ENCODE measurements at places on chromosomes 16 and 17.
A peak's percentile ranks its signal among the peaks of the same experiment; 100 is the strongest.

DNA sequence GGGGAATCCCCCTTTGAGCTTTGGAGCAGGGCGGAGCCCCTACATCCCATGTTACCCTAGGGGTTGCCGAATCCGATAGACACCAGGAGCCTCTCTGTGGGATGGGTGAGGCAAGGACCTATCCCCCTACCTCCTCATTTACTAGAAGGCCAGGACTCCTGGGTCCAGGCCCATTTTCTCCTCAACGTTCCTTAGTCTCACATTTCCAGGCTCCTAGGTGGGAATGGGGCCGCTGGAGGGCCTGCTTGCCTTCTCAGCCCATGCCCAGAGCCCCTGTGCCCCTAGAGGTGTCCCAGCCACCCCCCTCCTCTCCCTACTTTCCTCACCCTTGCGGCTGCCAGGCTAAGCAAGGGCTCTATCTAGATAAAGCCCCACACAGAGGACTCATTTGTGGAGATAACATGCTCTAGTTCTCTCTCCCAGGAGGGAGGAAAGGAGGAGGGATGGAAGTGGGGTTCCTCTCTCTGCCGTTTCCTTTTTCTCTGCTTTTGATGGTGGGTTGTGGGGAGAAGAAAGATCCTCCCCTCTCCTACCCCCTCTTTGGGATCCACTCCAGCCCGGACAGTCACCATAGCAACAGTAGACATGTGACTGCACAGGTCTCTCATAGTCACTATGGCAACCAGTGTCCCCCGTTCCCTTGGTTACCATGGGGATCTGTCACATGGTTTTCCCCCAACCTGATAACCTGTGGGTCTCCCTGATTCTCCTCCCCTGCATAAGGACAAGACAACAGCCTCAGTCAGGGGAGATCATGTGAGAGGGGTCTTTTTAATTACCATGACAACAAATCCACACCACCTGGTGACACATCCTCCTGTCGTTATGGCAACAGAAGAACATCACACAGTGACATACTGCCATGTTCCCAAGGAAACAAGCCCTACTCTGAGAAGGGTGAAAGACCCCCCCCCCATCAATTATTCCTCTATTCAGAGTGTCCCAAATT, 5.2 kb downstream of the CACNA1G start:
- no peaks in the 10 kb centered on the region for H3K36me3 ChIP-seq
- peaks cover 14% of the 10 kb centered on the region for H3K4me1 ChIP-seq
- H3K27me3 ChIP-seq = peaks cover 81% of the 10 kb centered on the region
- no peak overlapping the region for H3K27ac ChIP-seq

DNA sequence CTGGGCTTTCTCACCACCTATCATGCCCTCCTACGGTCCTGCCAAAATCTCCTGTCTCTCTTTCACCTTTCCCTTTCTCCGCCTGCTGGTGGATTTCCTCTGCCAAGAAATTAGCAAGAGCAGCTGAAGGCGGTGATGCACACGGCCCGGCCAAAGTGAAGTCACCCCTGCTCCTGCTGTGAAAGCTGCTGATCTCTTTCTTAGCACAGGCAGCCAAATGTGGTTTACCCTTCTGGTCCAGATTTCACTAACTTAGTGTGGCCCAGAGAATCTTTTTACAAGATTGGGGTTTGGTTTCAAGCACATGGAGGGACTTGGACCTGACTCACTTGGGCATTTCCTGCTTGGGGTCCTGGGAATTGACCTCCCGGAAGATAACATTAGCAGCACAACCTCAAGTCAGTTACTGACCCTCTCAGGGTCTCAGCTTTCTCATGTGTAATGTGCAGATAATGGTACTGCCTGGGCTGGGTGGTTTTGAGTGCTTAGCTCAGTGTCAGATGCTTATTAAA, 155.7 kb downstream of the SOCS1 start:
- peaks cover 61% of the 10 kb centered on the region for H3K36me3 ChIP-seq
- H3K27me3 ChIP-seq = no peaks in the 10 kb centered on the region
- ATAC-seq = peak; percentile 70
- H3K4me3 ChIP-seq = peak overlapping the region; percentile 33
- H3K27ac ChIP-seq = peak overlapping the region; percentile 96

DNA sequence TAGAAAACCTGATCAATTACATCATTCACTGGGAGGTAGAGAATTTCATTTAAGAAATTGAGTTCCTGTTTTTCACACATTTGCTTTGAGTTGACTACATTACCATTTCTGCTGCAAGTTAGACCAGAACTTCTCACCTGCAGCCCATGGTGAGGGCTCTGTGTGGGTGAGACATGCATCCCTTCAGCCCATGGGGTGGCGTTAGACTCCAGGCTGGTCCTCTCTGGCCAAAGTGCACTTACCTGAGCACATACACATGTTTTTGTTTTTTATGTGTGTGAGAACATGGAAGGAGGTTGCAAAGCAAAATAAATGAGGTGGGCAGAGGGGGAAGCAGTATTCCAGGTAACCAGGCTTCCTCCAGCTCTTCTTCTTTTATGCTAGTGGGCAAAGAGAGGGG, 470.2 kb downstream of the PMP22 start:
- peaks cover 53% of the 10 kb centered on the region for H3K27me3 ChIP-seq
- peaks cover 15% of the 10 kb centered on the region for H3K4me1 ChIP-seq
- no peak overlapping the region for H3K4me3 ChIP-seq
- no peak overlapping the region for H3K27ac ChIP-seq
- ATAC-seq = no peak
- H3K36me3 ChIP-seq = no peaks in the 10 kb centered on the region

DNA sequence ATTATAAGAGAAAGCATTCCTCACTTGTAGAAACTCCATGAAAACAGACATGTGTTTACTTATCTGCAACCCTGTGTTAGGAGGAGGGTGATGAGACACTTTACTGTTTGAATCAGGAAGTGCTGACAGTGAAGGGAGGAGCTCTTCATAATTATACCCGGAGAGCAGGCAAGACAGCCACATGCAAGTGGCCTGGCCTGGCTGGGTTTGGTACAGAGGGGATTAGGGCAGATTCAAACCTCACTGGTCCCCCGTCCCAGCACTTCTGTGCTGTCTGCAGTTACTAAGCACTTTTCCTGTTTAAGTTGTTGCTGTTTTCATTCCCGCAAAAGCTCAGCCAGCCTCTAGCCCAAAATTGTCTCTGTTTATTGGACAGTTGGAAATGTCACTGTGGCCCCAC, 78.5 kb downstream of the WWOX start:
- no peak overlapping the region for H3K4me3 ChIP-seq
- H3K36me3 ChIP-seq = peaks cover 42% of the 10 kb centered on the region
- no peaks in the 10 kb centered on the region for H3K27me3 ChIP-seq

- no peaks in the 10 kb centered on the region for H3K4me1 ChIP-seq
- H3K4me3 ChIP-seq = no peak overlapping the region
- ATAC-seq = peak; percentile 77
- H3K27me3 ChIP-seq = peaks cover 4% of the 10 kb centered on the region
These were observed 95.2 kb upstream of the AXIN2 start for GRCh38 chr17:65656390-65657250.

DNA sequence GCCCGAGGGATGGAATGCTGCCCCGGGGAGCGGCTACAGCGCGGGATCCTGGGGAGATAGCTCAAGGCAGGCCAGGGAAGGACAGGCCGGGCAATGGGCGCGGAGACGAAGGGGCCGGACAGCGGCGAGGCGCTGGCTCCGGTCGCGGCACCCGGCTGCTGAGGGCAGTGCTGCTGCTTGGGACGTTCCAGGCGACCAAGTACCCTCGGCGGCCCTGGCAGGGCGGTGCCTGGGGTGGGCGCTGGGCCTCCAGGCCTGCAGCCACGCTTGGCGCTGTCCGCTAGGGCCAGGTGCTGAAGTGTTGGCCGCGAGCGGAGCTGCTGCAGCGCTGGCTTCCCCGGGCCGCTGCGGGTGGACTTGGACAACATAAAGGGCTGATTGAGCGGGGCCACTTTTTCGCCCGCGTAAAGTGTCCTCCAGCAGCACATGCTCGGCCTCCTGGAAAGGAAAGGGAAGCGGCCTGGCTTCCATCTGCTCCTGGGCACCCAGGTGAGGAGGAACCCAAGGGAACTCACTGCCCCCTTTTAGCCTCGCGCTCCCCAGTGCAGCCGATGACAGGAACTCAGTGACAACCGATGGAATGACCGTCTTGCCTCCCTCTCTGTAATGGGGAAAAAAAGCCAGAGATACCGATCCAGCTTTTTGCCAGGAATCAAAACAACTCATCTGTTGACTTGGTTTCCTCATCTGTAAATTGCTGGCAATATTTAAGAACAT, 23.7 kb downstream of the CLEC3A start:
- H3K4me1 ChIP-seq = no peaks in the 10 kb centered on the region
- no peak overlapping the region for H3K27ac ChIP-seq
- no peak overlapping the region for H3K4me3 ChIP-seq
- ATAC-seq = no peak

GRCh38 chr16:73071131-73071940, 23.4 kb upstream of the ZFHX3 start:
- no peak for ATAC-seq
- H3K4me3 ChIP-seq = peak overlapping the region; percentile 77
- peaks cover 15% of the 10 kb centered on the region for H3K4me1 ChIP-seq
- H3K27me3 ChIP-seq = peaks cover 81% of the 10 kb centered on the region
- H3K36me3 ChIP-seq = no peaks in the 10 kb centered on the region

- peaks cover 66% of the 10 kb centered on the region for H3K27me3 ChIP-seq
- H3K4me3 ChIP-seq = no peak overlapping the region
- no peak overlapping the region for H3K27ac ChIP-seq
- peaks cover 30% of the 10 kb centered on the region for H3K4me1 ChIP-seq
These were observed 2.0 kb downstream of the RRAD start for GRCh38 chr16:66923247-66923731.

DNA sequence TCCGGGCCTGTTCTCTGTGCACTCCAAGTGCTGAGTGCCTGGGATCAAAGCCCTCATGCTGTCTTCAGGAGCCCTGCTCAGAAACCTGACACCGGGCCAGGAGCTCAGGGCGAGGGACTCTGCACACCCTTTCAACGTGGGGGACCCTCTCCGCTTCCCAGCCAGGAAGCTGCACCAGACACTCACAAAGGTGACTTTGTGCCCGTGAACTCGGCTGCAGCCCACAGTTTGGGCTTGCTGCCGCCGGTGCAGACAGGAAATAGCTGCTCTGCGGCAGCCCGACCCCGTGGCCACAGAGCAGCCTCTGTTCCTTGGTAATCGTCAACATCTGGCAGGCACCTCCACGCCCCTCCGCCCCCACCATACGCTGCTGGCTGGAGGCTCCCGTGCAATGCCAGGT, 93.4 kb upstream of the METRNL start:
- H3K27me3 ChIP-seq = no peaks in the 10 kb centered on the region
- peaks cover 16% of the 10 kb centered on the region for H3K4me1 ChIP-seq
- H3K36me3 ChIP-seq = peaks cover 18% of the 10 kb centered on the region
- ATAC-seq = peak; percentile 76
- peak overlapping the region; percentile 33 for H3K27ac ChIP-seq

DNA sequence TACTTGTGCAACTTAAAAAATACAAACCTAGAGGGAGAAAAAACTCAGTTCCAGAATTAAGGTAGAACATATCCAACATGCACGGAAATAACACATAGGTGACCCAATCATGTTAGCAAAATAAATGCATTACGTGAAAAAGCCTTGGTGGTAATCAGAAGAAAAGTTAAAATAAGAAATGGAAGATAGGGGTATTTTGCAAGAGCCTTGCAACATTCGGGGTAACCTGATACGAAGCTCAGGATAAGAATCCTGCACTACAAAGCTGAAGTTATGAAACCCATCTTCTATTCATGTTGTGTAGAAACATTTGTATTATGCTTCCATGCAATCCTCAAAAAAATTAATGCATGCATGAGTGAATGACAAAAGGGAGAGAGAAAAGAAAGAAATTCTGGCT, 33.1 kb downstream of the CHCT1 start:
- H3K36me3 ChIP-seq = peaks cover 46% of the 10 kb centered on the region
- H3K27me3 ChIP-seq = no peaks in the 10 kb centered on the region
- H3K4me1 ChIP-seq = no peaks in the 10 kb centered on the region
- no peak for ATAC-seq
- H3K27ac ChIP-seq = no peak overlapping the region
- H3K4me3 ChIP-seq = no peak overlapping the region

DNA sequence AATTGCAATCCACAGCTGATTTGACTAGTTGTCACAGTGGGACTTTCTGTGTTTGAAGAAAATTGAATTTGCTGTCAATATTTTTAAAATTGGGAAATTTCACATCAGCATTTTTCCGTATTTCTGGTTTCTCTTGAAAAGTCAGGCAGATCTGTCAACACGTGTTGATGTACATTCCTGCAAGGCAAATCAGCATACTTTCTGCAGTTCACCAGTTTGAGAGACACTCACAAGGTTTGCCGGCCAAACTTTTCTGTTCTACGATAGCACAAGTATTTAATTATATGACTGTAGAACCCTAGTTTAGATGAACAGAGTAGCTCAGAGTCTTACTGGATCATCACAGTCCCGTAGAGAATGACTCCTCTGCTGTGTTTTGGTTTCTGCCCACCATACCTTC, 102.0 kb downstream of the ADAMTS18 start:
- no peaks in the 10 kb centered on the region for H3K4me1 ChIP-seq
- no peaks in the 10 kb centered on the region for H3K36me3 ChIP-seq
- no peak overlapping the region for H3K4me3 ChIP-seq
- no peak for ATAC-seq

DNA sequence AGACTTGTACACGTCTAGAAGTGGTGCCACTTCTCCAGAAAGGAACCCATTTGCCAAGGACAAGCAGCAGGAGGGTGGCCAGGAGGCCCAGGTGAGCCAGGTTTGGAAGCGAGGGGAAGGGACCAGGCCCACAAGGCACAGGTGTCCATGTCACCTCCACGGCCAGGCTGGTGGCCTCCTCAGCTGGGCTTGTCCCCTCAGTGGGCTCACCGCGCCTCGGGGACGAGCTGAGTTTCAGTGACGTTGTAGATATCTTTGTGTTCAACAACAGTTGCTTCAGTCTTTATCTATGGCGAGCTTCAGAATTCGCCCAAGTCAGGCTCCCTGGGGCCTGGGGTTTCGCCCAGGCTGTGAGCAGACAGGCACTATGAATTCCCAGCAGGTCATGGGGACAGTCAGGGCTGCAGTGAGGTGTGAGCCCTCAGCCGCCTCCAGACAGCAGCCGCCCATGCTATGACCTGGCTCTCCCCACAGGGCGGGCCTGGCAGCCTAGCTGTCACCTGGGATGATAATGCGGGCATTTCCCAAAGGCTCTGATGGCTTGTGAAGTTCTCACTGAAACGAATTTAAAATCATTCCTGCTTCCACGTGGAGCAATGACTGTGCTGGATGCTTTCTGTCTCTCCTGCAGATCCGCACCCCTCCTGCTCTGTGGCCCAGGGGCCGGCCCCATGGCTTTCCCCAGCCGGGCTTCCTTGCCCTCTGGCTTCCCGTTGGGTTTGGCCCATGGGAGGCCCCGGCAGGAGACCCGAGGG, 89.5 kb downstream of the MRC2 start:
- peaks cover 11% of the 10 kb centered on the region for H3K4me1 ChIP-seq
- H3K4me3 ChIP-seq = no peak overlapping the region
- H3K27me3 ChIP-seq = peaks cover 21% of the 10 kb centered on the region
- no peak for ATAC-seq
- no peak overlapping the region for H3K27ac ChIP-seq
- peaks cover 7% of the 10 kb centered on the region for H3K36me3 ChIP-seq
